ENCODE measurements at places on chromosomes 13 and 19.

GRCh38 chr13:76973920-76974617, 17.8 kb upstream of the CLN5 start:
- no peak for DNase-seq

- DNase-seq: no peak
Observed at GRCh38 chr13:107020393-107020792, 452.5 kb upstream of the ARGLU1 start.

DNA sequence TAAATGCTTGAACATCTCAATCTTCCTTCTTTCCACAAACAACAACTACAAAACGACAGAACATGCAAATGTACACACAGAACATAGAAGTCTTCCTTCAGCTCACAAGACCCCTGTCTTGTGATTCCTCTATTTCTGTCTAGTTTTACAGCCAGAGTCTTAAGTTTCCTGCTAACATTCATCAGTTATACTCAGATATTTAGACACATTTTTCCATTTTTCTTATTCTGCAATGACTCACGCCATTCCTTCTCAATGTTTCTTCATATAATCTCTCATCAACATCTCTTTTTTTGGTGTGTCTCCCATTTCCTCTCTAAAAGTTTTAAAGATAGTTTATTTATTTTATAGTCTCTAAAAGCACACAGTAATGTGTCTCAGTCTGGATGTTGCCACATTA, 1872.9 kb upstream of the PCDH20 start:
- DNase-seq: no peak

DNA sequence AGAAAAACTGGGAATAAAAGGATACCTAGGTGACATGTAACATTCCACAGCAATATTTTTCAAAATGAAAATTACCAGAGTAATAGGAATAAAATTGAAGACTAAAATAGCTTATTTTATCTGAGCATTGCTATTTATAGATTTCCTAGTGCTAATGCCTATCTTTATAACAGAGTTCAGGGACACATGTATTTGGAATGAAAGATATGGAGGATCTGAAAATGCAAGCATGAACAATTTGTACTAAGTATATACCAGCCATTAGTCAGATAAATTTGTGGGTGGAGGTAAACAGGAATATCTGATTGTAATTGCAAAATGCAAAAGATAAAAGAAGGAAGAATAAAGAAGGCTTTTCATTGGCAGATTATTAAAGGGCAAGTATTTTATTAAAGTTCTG, 345.9 kb downstream of the GPC5 start:
- DNase-seq: no peak

- DNase-seq: no peak
Observed at GRCh38 chr19:56986386-56986785, 133.4 kb upstream of the USP29 start.
